ENCODE measurements at places on chromosomes 16 and 17.

GRCh38 chr17:45052052-45052772 lies 780 bp upstream of the DCAKD start:
- no peak for DNase-seq

DNA sequence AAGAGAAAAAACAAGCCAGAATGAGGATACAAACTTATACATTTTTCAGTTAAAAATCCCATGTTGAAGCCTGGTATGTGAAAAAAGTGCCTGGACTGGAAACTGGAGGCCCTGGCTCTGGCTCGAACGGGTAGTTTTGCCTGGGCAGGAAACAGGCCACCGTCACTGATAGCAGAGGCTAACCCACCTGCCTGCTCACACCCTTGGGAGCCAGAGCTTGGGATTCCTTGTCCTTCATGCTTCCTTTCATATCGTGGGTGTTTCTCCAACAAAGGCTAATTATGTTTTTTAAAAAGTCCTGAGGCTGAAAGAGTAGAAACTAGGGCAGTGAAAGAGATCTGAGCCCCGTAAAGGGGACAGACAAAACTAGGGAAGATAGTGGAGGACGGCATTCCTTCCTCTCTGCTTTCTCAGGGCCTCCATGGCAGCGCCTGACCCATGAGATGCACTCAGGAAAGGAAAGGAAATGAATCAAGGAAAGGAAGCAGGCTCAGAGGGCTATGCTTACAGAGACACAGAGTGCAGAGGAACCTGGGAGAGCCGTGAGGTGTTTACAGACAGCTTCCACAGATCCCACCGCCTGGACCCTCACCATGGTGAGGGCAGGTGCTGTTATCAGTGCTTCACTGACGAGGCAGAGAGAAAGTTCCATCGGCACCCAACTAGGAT lies 138.1 kb downstream of the PARN start:
- no peak for DNase-seq

DNA sequence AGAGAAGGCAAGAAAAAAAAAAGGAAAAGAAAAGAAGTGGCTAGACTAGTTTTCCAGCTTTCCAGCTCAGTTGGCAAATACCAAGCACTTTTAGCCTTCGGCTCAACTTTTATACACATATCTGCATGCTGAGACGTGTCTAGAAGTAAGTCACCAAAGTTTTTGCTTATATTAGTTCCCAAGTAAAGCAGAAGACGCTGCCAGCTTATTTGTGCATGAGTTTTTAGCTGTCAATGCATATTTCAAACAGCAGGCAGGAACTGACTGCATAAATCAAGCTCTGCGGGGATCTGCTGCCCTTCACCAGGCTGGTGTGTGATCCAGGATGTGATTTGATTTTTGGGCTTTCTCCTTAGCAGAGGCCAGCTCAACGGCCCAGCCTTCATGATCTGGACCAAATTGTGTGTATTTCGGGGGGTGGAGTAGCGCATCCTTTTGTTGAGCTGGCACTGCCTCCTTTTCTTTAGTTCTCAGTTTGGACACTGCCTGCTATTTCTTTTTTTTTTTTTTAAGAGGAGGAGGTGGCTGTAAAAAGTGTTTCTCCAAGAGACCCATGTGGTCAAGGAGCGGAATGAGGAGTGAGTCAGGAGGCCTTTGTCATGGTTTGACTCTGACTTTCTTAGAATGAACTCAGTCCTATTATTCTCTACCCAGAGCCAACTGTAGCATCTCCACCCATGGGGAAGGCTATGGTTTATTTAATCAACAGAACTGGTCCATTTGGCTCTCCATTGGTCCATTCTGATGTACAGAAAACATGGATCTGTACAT lies 162.6 kb upstream of the XYLT1 start:
- DNase-seq = no peak

DNA sequence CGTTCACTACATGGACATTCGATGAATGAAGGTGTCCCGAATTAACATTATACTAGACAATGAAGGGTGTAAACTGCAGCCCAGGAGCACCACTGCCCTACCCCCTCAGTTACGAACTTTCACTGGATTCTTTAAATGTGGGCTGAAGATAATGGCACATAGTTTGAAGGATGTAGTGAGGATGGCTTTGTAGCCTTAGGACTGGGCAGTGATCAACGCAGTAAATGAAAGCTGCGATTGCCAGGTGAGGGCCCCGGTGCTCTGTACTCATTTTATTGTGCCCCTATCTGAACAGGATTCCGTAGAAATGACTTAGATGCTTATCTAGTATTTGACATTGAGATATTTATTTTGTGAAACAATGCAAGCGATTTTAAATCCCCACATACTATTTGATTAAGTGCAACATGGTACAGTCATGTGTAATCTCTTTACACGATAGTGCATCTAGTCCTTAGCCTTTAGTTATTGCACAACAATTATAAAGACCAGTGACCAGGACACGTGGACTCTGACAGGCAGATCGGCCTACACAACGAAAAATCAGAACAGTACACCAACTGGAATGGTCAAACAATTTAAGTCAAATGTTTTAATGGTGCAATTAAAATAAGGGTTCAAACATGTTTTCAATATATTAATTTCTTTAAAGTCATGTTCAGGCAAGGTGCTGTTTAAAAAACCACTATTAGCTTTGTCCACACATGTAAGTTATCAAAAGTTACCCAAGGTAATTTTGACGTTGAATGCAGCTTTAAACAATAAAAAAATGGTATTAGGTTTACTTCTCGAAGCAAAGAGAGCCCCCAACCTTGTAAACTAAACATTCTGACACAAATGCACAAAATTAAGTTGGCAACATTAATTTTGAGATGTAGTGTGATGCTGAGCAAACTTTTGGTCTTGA lies 17.4 kb upstream of the ERN1 start:
- no peak for DNase-seq

- DNase-seq = no peak
Observed at GRCh38 chr17:67546578-67547527, 169.8 kb downstream of the PITPNC1 start.

- DNase-seq = no peak
Observed at GRCh38 chr16:87764600-87765472, 950 bp downstream of the KLHDC4 start.

DNA sequence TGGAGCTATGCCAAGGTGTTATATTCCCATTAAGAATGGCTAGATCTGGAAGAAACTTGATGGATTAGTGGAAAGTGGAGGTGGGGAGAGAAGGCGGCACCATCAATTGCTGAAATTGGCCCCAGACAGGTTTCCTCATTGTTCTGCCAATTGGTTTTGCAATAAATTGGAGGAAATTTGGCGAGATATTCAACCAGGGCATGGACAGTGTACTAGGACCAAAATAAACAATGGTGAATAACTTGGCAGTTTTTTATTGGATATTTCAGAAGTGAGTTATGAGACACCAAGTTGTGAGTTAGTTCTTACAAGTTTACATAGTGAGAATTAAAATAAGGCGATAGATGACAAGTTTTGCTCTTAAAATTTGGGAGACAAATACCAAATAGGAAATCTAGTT lies 41.1 kb upstream of the SOX9 start:
- DNase-seq = no peak

DNA sequence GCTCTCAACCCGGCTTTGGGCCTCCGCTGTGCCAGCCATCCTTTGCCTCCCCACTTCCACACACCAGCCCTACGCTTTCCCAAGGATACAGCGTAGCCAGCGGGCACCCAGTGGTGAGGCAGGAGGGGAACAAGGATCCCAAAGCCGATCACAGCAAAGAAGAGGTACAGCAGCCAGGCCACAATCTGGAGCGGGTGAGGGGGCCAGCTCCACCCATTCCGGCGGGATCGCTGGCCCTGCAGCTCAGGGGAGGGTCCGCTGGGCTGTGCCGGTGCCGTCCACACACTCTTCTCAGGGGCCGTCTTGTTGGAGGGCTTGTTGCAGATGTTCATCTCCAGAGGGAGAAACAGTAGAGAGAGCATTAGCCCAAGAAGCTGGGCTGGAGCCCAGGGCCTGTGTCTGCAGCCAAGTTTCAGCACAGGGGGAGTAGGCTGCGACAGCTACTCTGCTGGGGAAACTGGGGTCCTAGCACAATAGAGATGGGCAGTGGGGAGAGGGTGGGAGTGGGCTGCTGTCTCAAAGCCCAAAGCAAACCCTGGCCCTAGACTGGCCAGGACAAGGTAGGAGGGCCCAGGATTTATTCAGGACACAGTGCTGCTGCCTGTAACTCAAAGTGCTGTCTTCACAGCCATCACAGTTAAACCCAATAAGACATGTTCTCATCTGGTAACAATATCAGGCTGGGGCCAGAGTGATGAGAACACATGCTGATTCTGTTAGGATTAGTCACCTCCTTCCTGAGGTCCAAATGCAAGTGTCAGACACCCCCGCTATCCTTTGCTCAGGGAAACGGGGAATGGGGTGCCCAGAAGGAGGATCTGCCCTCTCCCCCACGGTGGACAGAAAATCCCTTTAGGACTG lies 9.9 kb downstream of the ZDHHC1 start:
- DNase-seq = no peak

DNA sequence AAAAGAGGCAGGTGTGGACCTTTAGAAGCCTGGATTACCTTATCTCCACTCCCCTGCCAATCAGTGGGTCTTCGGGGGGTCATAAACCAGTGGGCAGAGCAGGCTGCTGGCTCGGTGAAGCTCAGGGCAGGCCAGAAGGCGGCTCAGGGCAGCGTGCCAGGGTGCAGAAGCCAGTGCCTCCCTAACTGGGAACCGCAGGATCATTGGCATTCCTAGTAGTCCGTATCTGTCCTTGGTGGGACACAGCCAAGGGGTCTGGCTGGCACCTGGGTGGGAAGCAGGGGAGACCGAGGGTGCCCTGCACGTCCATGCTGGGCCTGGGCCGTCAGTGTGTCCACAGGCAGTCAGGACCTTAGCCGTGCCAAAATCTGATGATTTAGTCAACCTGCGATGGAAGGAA lies 76.8 kb downstream of the SEC14L1 start:
- DNase-seq = no peak

DNA sequence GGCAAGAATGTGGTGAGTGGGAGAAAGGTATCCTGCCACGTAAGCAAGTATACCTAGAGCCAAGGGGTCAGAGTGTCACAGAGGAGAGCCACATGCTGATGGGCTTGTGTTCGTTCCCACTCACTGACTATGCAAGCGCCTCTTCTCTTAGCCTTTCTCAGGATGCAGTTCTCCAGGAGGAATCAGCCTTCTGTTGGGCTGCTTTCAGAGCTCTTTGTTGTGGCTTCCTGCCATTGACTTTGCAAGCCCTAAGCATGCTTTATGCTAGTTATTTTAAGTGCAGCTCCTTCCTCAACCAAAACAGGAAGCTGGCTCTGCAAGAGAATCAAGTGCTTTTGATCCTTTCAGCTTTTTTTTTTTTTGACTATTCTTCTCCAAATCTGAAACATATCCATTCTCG lies 66.6 kb downstream of the SIAH1 start:
- peak; percentile 25 for DNase-seq

DNA sequence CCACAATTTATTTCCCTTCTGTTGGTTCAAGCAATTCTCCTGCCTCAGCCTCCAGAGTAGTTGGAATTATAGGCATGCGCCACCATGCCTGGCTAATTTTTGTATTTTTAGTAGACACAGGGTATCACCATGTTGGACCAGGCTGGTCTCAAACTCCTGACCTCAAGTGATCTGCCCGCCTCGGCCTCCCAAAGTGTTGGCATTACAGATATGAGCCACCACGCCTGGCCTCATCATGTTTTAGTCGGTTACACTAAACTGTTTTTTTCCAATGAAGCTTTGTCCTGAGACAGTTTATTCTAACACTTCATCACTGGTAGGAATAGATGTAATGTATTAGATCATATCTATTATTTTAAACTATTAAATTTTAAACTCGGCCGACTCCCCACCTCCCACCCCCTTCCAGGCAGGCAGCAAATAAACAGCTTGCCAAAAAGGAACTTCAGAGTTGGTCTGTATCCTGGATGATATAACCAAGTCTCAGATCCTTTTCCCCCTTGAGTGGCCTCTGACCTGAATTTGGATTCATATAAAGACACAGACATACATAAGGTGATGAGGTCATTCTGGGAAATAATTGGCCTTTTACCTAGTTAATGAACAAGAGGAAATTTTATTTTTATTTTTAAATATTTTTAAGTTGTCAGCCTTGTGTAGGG lies 18.4 kb upstream of the CORO6 start:
- no peak for DNase-seq

DNA sequence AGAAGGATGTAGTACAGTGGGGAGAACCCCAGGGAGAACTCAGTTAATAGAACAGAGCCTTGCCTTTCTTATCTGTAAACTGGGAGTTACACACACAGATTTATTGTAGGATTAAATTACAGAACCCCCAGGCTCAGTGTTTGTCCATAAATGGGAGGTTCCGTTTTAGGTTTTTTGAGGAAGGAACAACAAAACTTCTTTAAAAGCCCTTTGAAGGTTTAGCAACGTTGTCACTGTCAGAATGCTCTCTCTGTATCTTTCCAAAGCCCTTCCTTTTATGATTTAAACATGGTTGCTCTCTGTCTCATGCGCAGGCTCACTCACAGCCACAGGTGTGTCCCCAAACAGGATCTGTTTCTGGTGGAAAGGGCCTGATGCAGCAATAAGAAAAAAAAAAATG lies 9.4 kb upstream of the GNA13 start:
- no peak for DNase-seq

GRCh38 chr17:78174870-78175642 lies 6.7 kb downstream of the SYNGR2 start:
- DNase-seq = no peak

- no peak for DNase-seq
Observed at GRCh38 chr16:4765511-4766474, 1.2 kb downstream of the ZNF500 start.

GRCh38 chr16:83329441-83329840 lies 478.3 kb upstream of the HSBP1 start:
- no peak for DNase-seq

GRCh38 chr17:59512844-59513385 lies 52.5 kb upstream of the DHX40 start:
- DNase-seq = no peak

DNA sequence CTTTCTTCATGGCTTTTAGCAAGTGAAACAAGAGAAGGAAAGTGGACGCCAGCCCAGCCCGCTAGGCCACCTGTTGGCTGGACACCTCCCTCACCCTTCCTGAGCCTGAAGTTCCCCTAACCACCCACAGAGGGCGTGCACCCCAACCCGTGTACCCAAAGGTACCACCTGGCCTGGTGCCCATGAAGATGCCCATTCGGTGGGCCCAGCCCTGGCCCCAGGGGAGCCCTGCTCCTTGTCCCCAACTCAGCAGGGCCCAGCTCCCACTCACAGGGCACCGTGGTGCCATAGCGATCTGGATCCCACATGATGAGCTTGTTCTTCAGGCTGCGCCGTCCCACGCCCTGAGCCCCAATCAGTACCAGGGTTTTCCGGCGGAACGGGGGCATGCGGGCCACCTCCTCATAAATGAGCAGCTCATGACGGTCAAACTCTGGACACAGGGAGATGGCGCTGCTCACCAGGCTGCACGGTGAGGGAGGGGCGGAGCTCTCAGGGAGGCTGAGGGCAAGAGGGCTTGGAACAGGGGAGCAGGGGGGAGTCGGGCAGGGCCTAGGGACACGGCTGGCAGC lies 26.8 kb downstream of the MPP2 start:
- DNase-seq = no peak

GRCh38 chr17:28693869-28694268 lies 17.8 kb downstream of the PROCA1 start:
- DNase-seq = no peak
